Stimulated activated CD8-positive, alpha-beta memory T cell treated with anti-CD3 and anti-CD28 coated beads, Interleukin-12 subunit alpha, Interleukin-12 subunit beta, amount 100 ng/mL, for 4 hours (primary cell): ENCODE measurements at places on chromosomes 16 and 17.
A peak's percentile ranks its signal among the peaks of the same experiment; 100 is the strongest.

GRCh38 chr16:48507391-48507790, 102.6 kb downstream of the N4BP1 start:
- DNase-seq, result no peak

DNA sequence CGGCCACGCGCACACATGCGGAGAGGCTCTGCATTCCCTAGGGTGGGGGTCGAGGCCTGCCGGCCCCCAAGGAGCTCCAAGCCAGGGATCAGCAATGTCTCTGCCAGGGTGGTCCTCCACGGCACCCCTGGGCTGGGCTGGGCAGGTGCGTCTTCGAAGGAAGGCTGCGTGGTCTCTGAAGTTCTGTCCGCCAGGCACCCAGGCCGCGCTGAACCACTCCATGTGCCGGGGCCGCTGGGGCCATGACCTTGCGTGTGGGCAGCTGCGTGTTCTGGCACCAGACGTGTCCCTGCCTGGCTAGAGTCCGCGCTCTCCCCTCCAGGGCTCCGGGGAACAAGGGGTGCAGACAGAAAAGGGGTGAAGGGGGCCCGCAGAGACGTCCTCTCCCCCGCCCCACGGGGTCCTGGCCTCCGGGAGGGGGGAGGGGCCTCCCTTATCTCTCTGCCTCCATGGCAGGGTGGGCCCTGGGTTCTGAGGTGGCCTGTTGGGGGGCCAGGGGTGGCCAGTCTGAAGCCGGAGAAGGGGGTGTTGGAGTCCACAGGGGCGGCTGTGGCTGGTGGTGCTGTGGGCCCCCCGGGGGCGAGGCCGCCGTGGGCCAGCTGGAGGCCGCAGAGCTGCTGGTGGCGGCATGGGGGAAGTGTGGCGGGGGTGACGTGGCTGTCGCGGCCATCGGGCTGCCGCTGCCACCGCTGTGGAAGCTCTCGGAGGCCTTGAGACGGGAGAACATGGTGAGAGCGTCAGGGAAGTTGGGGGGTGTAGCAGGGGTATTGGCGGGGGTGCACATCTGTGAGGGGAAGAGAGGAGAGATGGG, 5.3 kb downstream of the UBALD1 start:
- DNase-seq, result no peak

- DNase-seq, result no peak
Observed at GRCh38 chr17:41724476-41725050, 9.9 kb downstream of the HAP1 start.

- no peak for DNase-seq
Observed at GRCh38 chr17:7109461-7110322, 4.9 kb downstream of the ASGR2 start.

- no peak for DNase-seq
Observed at GRCh38 chr17:4501295-4501949, 2.7 kb downstream of the SPNS2 start.

DNA sequence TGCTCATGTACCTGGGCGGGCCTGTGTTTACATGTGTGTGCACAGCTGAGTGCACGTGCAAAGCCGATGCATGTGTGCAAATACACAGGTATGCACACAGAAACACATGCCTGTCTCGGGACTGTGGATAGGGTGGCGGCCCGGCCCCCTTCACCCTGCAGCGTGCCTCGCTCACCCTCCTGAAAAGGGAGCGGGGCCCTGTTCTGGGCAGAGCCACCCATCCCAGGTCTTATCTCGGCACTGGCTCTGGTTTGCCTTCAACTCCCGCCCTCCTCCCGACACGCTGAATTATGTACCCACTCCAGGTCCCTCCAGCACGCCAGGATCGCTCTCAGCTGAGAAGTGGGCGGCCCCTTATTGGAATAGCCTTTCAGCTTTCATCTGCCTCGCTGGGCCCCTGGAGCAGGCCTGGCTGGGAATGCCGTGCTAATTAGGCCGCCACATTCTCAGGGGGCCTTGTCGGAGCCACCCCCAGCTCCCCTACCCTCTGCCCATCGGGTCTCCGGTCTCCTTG, 77.8 kb downstream of the RTN4RL1 start:
- DNase-seq, result no peak

DNA sequence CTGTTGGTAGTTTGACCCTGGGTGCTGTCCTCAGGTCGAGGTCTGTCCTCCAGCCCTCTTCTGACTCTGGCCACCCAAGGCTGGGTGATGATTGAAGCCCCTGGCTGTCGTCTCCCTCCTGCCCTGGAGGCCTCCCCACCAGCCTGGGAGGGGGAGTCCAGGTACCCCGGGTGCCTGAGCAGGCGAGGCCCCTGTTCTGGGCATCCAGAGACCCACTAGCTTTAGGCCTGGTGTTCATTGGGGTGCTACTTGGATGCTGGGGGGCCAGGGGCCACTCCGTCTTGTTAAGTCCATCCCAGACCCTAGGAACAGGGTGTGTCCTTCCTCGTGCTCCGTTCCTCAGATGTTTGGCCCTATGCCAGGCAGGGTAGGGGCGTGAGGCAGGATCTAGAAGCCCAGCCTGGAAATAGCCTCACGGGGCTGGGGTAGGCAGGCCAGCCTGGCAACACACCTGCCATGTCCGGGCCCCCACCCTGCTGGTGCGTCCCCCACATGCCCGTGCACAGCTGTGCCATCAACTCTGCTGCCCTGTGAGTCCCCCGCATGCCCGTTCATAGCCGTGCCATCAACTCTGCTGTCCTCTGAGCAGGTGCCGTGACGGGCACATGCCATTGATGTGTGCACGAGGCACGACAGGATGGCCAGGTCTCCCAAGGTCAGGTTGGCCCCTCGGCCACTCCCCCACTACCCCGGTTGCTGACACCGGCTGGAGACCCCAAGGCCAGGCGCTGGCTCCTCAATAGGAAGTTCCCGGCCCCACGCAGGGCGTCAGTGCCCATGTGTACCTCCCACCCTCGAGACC, 36.9 kb downstream of the GINS2 start:
- DNase-seq, result no peak

DNA sequence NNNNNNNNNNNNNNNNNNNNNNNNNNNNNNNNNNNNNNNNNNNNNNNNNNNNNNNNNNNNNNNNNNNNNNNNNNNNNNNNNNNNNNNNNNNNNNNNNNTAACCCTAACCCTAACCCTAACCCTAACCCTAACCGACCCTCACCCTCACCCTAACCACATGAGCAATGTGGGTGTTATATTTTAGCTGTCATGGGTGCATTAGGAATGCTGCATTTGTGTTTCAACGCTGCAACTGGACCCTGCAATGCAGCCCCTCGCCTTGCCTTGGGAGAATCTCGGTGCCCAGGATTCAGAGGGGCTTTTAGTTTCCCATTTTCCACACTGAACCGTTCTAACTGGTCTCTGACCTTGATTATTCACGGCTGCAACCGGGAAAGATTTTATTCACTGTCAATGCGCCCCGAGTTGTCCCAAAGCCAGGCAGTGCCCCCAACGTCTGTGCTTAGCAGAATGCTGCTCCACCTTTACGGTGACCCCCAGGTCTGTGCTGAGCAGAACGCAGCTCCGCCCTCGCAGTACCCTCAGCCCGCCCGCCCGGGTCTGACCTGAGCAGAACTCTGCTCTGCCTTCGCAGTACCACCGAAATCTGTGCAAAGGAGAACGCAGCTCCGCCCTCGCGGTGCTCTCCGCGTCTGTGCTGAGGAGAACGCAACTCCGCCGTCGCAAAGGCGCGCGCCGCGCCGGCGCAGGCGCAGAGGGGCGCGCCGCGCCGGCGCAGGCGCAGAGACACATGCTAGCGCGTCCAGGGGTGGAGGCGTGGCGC, 43.3 kb downstream of the POLR3K start:
- DNase-seq, result no peak

DNA sequence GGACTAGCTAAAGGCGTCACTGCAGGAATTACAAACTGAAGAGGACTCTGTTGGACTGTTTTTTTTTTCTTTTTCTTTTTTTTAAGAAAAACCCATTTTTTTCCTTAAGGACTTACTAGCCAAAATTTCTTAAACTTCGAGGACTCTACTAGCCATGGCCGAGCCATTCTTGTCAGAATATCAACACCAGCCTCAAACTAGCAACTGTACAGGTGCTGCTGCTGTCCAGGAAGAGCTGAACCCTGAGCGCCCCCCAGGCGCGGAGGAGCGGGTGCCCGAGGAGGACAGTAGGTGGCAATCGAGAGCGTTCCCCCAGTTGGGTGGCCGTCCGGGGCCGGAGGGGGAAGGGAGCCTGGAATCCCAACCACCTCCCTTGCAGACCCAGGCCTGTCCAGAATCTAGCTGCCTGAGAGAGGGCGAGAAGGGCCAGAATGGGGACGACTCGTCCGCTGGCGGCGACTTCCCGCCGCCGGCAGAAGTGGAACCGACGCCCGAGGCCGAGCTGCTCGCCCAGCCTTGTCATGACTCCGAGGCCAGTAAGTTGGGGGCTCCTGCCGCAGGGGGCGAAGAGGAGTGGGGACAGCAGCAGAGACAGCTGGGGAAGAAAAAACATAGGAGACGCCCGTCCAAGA, 878 bp downstream of the HEXIM1 start:
- DNase-seq, result peak; percentile 55

- DNase-seq, result no peak
Observed at GRCh38 chr16:12723681-12724080, 80.0 kb downstream of the CPPED1 start.

- DNase-seq, result no peak
Observed at GRCh38 chr16:68272507-68273209, 8.3 kb downstream of the SLC7A6 start.

DNA sequence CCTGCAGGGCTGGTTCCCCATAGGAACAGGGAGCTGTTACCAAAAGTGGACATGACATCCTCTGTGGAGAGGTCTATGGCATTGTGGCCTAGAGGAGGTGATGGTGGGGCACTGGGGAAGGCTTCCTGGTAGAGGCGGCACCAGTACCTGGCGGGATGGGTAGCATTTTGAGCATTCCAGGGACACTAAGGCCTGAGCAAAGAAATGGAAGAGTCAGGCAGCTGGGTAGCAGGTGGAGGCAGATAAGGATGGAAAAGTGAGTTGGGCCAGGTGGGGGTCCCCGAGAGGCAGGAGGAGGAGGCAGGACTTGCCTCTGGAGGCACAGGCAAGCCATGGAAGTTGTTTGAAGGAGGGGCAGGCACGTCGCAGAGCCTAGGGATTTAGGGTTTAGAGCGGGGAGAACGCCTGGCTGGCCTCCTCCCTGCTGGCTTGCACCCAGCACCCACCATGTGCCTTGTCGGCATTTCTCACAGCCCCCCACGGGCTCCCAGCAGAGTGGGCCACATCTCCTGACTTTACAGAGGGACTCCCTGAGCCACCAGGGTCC, 5.1 kb upstream of the ADCY7 start:
- DNase-seq, result no peak

DNA sequence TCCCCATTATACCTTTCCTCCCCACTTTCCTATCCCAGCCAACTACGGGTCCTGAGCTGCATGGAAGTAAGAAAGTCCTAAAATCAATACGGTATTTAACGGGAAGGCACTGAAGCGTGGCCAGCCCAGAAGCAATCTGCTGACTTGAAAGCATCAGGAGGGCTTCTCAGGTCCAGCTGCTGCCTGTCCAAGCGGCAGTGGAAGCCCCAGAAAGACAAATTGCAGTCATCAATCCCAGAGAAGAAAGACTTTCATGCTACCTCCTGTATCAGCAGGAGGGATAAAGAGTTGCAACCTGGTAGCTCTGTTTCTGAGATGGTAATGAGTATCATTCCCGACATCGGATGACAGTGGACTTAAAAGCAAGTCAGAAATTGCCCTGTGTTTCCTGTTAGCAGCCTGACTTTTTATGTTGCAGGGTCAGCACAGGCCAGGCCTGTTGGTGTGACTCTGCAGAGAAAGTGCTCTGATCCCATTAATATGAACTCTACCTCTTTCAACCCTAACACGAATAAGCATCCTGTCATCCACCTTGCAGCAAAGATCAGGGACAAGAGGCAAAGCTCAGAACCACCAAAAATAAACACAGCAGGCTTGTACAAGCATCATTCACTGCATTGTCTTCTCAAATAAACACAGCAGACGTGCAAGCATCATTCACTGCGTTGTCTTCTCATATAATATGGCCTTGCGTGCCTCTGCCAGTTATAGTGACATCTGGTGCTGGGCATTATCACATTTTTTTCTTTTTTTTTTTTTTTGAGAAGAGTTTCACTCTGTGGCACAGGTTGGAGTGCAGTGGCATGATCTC, 358.6 kb upstream of the CDH11 start:
- no peak for DNase-seq

GRCh38 chr17:37546302-37546701, 56.6 kb downstream of the DUSP14 start:
- no peak for DNase-seq

DNA sequence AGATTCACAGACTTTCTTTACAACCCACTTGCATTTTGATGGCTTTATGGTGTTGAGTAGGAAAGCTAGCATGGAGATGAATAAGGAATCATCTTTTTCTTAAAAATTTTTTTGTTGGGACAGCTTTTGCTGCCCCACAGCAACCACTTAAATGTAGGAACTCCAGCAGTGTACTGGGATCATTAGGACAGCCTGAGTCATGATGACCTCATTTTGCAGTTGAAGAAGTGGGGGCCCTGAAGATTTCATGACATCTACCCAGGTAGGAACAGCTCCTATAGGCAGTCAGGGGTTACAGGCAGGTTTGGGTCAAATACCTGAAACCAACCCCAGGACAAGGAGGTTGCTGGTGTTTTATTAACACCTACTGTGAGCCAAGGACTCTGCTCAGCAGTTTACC, 2.1 kb downstream of the METTL22 start:
- no peak for DNase-seq

DNA sequence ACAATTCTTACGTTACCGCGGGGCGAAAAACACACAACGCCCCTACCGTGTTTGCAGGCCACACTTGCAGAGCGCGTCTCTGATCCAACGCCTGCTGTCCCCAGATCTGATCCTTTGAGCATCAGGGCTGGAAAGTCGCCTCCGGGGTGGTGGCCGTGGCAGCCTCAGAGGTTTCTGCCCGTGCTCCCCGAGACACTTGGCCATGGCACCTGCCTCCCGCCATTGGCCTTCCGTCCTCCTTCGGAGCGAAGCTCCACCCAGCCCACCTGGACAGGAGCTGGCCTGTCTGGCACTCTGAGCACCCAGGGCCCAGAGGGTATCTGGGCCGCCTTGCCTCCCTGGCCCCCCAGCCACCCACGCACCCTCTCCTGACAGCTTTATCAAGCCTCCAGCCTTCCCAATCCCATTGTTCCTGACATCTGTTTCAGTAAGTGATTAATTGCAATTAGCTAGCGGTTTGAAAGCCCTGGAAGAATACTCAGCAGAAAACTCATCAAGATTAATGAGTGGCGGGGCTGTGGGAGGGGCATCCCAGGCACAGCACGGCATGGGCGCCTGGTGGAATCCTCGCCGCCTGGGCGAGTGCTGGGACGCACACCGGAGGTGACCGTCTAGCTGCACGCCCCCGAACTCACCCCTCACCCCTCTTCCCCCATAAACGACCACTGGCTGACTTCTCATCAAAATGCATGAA, 181.5 kb upstream of the GSE1 start:
- DNase-seq, result no peak

DNA sequence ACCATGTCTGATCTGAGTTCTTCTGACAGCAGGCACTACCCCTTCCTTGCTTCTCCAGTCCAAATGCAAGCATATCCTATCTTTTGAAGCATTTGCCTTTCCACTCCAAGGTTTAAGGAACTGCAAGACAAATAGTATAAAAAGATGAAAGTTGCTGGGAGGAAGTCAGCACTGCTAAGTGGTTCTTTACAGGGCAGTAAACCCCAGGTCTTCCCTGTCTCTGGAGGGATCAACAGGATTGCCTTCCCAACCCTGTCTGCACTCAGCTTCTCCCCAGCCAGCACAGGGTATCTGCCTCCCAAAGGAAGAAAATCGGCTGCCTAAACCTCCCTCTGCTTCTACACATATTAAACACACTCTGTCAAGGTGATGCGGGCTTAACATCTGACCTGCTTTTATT, 46.8 kb downstream of the SOX9 start:
- DNase-seq, result no peak
